Natural killer cell treated with Interleukin-12 subunit alpha and Interleukin-12 subunit beta and Interleukin-15 and Interleukin-18, amount 100 ng/mL, for 72 hours (primary cell): ENCODE measurements at places on chromosomes 3 and 15. TPM values are rescaled to one million over a fixed set of nuclear protein-coding genes. Genes with fewer than 3 reads are reported as not detected.
A peak's percentile ranks its signal among the peaks of the same experiment; 100 is the strongest.

SLC35G2 gene
- total RNA-seq = 0.76 TPM

PLXNB1 gene
- total RNA-seq = 5.9 TPM

STOML1 gene
- total RNA-seq = 14.3 TPM

DNA sequence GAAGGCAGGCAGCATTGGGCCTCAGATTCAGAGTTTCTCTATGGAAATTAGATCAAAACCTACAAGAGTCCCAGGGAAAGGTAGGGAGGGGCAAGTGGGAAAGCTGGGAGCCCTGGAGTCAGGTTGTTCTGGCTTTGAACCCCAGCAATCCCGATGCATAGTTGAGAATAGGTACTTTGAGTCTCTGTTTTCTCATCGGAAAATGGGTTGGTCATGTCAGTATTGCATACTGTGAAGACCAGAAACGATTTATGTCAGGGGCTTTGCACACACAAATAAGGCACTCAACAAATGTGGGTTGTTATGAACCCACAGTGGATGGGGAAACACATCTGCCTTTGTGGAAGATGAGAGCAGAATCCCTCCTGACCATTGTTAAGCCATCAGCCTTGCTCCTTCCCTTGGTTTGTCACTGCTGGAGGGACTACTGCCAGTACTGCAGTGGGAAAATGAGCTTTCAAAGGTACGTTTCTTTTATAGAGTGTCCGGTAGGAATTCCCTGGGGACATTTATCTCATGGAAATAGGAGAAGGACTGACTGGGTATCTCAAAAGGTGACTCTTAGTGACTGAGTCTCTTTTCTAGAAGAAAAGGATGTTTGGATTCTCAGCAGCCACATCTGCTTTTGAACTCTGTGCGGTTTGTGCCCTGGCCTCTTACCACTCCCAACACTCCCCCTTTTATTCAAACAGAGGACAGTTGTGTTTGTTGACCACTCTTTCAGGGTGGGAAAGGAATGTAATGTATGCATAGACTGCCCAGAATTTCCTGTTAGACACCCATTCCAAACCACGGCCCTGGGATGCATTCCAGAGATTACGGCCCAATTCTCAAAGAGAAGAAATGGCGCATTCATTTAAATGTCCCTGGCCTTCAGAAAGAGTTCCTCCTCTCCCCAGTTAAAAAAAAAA, 54.6 kb upstream of the VILL start:
- no peak overlapping the region for H3K4me3 ChIP-seq
- H3K36me3 ChIP-seq = no peaks in the 10 kb centered on the region
- H3K27me3 ChIP-seq = peaks cover 6% of the 10 kb centered on the region
- no peaks in the 10 kb centered on the region for H3K4me1 ChIP-seq

- peaks cover 17% of the 10 kb centered on the region for H3K4me1 ChIP-seq
- H3K27ac ChIP-seq = no peak overlapping the region
- no peaks in the 10 kb centered on the region for H3K36me3 ChIP-seq
- H3K27me3 ChIP-seq = peaks cover 31% of the 10 kb centered on the region
Observed at GRCh38 chr3:113226491-113226890, 15.1 kb downstream of the BOC start.

DNA sequence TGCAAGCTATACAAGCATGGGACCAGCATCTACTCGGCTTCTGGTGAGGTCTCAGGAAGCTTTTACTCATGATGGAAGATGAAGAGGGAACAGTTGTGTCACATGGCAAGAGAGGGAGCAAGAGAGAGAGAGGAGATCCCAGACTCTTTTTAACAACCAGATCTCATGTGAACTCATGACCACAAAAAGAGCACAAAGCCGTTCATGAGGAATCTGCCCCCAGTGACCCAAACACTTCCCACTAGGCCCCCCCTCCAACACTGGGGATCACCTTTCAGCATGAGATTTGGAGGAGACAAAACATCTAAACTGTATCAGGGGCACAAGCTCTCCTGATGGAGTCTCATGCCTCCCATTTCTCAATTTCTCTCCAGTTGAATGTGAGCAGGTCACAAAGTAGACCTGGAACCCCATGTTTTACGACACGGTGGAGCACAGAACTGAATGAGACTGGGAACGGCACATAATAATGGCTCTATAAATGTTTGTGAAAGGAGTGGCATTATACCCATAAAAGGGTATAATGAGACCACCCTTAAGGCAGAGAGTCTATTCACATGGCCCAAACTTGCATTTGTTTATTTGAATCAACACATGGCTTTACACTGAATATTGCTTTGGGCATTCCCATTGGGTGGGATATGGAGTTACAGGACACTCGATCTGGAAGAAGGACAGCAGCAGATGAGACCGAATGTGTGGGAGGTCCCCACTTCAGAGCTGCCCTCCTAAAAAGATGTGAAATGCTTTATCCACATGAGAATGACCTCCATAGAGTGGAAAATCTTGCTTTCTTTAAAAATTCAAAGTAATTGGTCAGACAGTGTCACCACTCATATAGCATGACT, 38.8 kb downstream of the IL16 start:
- peaks cover 2% of the 10 kb centered on the region for H3K27me3 ChIP-seq
- H3K27ac ChIP-seq = no peak overlapping the region
- H3K4me1 ChIP-seq = no peaks in the 10 kb centered on the region
- no peak overlapping the region for H3K4me3 ChIP-seq
- no peaks in the 10 kb centered on the region for H3K36me3 ChIP-seq

- no peaks in the 10 kb centered on the region for H3K4me1 ChIP-seq
- no peak overlapping the region for H3K27ac ChIP-seq
- DNase-seq = no peak
- H3K4me3 ChIP-seq = no peak overlapping the region
Observed at GRCh38 chr3:32082721-32083120, 23.7 kb upstream of the GPD1L start.

DNA sequence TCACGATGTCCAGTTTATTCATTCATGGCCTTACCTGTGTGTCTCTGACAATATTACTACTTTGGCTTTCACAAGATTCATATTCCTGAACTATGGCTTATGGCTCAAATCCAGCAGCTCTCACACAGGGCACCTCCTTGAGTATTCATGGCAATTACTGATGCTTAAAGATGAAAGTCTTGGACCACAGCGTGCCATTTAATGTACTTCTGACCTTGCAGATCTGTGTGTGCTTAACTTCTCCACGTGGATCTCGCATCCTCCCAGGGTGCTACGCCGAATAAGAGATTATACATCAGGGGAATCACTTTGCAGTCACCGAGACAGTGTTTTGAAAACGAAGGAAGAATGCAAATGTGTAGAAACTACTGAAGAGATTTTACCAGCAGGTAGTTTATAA, 147.5 kb downstream of the TNIK start:
- no peak overlapping the region for H3K4me3 ChIP-seq
- no peak for DNase-seq
- H3K27me3 ChIP-seq = no peaks in the 10 kb centered on the region
- peaks cover 8% of the 10 kb centered on the region for H3K36me3 ChIP-seq

GRCh38 chr15:51172193-51172592, 77.5 kb upstream of the TNFAIP8L3 start:
- H3K4me3 ChIP-seq = no peak overlapping the region
- no peaks in the 10 kb centered on the region for H3K4me1 ChIP-seq
- H3K27me3 ChIP-seq = peaks cover 15% of the 10 kb centered on the region
- H3K36me3 ChIP-seq = no peaks in the 10 kb centered on the region

- no peak for DNase-seq
- no peaks in the 10 kb centered on the region for H3K4me1 ChIP-seq
- H3K4me3 ChIP-seq = no peak overlapping the region
- H3K27me3 ChIP-seq = peaks cover 28% of the 10 kb centered on the region
Observed at GRCh38 chr3:38950581-38950980, 101.2 kb downstream of the SCN11A start.

DNA sequence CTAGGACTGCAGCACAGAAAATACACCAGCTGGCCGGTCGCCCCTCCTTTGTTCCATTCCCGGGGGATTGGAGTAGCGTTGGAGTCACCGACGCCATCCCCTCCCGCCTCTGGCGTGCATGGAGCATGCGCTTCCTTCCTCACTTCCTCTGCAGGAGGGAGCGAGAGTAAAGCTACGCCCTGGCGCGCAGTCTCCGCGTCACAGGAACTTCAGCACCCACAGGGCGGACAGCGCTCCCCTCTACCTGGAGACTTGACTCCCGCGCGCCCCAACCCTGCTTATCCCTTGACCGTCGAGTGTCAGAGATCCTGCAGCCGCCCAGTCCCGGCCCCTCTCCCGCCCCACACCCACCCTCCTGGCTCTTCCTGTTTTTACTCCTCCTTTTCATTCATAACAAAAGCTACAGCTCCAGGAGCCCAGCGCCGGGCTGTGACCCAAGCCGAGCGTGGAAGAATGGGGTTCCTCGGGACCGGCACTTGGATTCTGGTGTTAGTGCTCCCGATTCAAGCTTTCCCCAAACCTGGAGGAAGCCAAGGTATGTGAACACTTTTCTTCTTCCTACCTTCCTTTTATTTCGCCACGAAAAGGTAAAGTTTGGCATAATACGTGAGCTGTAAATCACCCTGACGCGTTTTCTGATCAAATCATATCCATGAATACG, at the start of gene SCG3:
Gene SCG3 (plus strand): TSS at position 201 of the 661 bp plus-strand sequence. CDS start 253 bp downstream, at position 454.
- H3K36me3 ChIP-seq = no peaks in the 10 kb centered on the region
- peak; percentile 61 for DNase-seq
- H3K27me3 ChIP-seq = peaks cover 34% of the 10 kb centered on the region
- no peaks in the 10 kb centered on the region for H3K4me1 ChIP-seq

GRCh38 chr3:168888781-168889180, 774.7 kb downstream of the MECOM start:
- no peak overlapping the region for H3K4me3 ChIP-seq
- H3K27me3 ChIP-seq = no peaks in the 10 kb centered on the region
- H3K4me1 ChIP-seq = no peaks in the 10 kb centered on the region
- DNase-seq = no peak
- no peak overlapping the region for H3K27ac ChIP-seq

DNA sequence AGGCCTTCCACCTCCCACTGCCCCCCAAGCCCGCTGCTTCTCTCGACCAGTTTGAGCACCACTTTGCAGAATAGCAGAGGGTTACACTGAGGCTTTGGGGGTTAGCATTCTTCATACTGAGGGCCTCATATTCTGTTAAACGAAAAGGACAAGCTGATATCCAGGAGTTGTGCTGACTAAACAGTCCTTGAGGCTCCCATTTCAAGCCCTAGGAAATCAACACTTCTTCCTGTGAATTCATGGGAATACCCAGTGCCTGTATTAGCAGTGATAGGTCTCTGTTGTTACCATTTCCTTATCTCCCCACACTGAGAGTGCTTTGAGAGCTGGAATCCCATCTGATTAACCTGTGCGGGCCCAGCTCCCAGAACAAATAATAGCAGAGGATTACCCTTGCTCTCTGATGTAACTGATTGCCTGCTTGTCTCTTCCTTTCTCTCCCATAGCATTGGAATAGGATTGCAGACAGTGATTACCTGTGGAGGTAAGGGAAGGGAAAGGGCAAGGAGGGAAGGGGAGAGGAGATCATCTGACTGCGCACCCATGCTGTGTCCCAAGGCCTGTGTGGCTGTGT, 930 bp downstream of the FBXW12 start:
- no peaks in the 10 kb centered on the region for H3K36me3 ChIP-seq
- no peaks in the 10 kb centered on the region for H3K4me1 ChIP-seq
- no peak overlapping the region for H3K4me3 ChIP-seq
- no peak overlapping the region for H3K27ac ChIP-seq

GRCh38 chr3:30644615-30645014, 38.2 kb downstream of the TGFBR2 start:
- peak overlapping the region; percentile 85 for H3K4me3 ChIP-seq
- H3K27me3 ChIP-seq = no peaks in the 10 kb centered on the region
- peaks cover 24% of the 10 kb centered on the region for H3K36me3 ChIP-seq
- DNase-seq = peak; percentile 75
- H3K4me1 ChIP-seq = peaks cover 73% of the 10 kb centered on the region

- peaks cover 5% of the 10 kb centered on the region for H3K36me3 ChIP-seq
- no peak for DNase-seq
- H3K27ac ChIP-seq = no peak overlapping the region
- H3K27me3 ChIP-seq = no peaks in the 10 kb centered on the region
- H3K4me1 ChIP-seq = no peaks in the 10 kb centered on the region
- H3K4me3 ChIP-seq = no peak overlapping the region
Observed at GRCh38 chr3:174821477-174821876, 37.7 kb upstream of the NAALADL2 start.

DNA sequence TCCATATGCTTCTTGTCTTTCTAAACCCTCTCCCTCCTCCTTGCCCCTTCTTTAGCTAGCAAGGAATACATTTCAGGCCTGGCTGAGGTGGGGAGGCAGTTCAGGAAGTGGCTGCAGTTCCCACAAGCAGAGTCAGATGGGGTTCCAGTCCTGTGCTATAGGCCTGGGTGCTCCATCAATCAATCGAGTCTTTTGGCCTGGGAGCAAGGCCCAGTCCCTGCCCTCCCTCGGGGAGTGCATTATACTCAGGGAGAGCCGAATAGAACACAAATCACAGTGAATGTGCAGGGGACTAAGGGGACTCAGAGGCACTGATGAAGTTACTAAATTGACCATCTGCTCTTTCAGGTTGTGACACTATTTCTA, 58.0 kb upstream of the HERC1 start:
- no peaks in the 10 kb centered on the region for H3K27me3 ChIP-seq
- H3K27ac ChIP-seq = peak overlapping the region; percentile 36
- no peaks in the 10 kb centered on the region for H3K36me3 ChIP-seq
- no peak for DNase-seq
- peak overlapping the region; percentile 61 for H3K4me3 ChIP-seq

- H3K27me3 ChIP-seq = peaks cover 22% of the 10 kb centered on the region
- no peaks in the 10 kb centered on the region for H3K36me3 ChIP-seq
- no peaks in the 10 kb centered on the region for H3K4me1 ChIP-seq
- no peak overlapping the region for H3K4me3 ChIP-seq
- DNase-seq = no peak
- H3K27ac ChIP-seq = no peak overlapping the region
Observed at GRCh38 chr3:122929188-122930062, 98.1 kb downstream of the SEMA5B start.
